ENCODE measurements at places on chromosomes 13 and 19.
A peak's percentile ranks its signal among the peaks of the same experiment; 100 is the strongest.

GRCh38 chr19:2982561-2982960, 5.2 kb downstream of the TLE6 start:
- no peak for DNase-seq

GRCh38 chr19:49896863-49897621, at the start of gene IL4I1:
Gene IL4I1, minus strand, starts transcription at chr19:49896887. Its CDS starts 727 bp downstream, at chr19:49896160.
- peak; percentile 75 for DNase-seq

DNA sequence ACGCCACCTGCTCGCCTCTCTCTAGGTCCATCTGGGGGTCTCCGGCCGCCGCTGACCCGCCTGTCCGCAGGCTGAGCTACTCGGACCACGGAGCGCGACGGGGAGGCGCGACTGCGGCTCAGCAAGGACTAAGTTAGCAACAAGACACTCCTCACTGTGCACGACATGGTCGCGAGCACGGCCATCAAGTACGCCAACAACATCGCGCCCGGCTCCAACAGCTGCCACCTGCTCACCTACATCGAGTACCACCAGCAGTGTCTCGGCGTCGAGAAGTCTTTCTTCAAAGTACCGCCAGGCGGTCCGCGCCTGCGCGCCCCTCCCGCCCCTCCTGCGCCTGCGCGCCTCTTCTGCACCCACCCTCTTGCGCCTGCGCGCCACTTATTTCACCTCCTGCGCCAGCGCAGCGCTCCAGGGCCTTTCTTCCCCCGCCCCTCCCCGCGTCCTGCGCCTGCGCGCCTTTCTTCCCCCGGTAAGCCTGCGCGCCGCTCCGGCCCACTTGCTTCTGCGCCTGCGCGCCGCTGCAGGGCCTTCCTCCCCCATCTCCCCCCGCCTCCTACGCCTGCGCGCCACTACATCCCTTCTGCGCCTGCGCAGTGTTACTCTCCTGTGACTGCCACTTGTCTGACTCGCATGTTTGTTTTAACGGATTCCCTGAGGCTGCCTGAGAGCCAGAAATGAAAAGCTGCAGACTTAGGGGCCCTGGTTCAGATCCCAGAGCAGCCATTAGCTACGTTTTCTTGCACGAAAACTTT, 64.0 kb downstream of the ACSBG2 start:
- DNase-seq: peak; percentile 99

DNA sequence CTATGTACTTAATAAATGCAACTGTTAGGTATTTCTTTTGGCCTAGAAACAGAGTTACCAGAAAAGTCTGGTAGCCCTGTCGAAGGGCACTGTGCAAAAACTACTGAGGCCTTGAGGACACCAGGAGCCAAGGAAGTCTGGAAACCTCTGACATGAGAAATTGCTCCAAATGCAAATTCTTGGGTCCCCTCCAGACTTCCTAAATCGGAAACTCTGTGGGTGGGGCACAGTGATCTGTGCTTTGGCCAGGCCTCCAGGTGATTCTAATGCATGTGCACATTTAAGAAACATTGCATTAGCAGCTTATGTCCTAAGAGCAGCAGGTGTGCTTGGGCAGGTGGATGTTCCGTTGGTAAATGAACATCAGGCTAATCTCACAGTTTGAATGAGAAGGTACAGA, 50.0 kb downstream of the STARD13 start:
- no peak for DNase-seq

DNA sequence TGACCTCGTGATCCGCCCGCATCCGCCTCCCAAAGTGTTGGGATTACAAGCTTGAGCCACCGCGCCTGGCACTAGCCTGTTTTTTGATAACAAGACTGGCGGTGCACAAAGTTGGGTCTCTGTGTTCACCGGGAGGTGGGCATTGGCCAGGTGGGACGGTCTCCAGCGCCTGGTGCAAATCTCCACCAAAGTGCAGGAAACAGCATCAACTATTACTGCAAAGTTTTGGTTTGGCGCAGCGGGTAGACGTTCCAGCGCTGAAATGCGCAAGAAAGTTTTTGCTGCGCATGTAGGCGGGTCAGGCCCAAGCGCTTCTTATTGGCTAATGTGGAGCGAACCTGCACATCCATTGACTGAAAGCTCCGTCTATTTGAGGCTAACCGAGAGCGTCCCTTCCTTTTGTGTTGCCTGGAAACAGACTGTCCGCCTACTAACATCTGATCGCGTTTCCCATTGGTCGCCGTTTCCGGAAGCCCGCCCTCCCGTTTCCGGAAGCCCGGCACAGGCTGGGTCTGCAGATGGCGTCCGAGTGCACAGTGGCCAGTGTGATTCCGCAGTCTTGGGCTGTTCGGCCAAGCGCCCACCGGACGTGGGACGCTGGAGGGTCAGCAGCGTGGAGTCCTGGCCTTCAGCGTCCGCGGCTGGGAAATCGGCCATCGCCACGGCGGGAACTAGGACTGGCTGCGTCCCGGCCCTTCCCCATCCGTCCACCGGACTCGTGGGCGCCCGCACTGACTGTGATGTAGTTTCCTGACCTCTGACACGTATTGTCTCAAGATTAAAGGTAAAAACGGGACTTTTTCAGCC, 53.3 kb upstream of the ZNF527 start:
- DNase-seq: peak; percentile 99

- DNase-seq: no peak
Observed at GRCh38 chr13:83221256-83221655, 661.0 kb downstream of the SLITRK1 start.

DNA sequence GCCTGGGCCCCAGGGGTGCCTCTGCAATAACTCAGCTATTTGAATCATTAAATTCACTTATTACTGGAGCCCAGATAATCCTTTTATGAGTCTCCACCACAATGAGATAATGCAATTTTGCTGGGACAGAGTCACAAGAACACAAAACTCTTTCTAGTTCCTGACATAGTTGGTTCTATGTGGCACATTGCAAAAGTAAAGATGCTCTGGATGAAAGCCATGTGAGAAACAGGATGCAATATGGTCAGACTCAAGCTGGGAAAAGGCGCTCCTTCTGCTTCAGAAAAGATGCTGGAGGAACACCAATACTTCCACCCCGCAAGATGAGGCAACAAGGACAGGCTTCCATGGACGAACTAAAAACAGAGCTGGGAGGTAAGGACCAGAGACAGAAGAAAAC, 5.7 kb downstream of the ANKRD27 start:
- no peak for DNase-seq

- peak; percentile 36 for DNase-seq
Observed at GRCh38 chr13:28136916-28137315, 1.4 kb upstream of the PAN3 start.

DNA sequence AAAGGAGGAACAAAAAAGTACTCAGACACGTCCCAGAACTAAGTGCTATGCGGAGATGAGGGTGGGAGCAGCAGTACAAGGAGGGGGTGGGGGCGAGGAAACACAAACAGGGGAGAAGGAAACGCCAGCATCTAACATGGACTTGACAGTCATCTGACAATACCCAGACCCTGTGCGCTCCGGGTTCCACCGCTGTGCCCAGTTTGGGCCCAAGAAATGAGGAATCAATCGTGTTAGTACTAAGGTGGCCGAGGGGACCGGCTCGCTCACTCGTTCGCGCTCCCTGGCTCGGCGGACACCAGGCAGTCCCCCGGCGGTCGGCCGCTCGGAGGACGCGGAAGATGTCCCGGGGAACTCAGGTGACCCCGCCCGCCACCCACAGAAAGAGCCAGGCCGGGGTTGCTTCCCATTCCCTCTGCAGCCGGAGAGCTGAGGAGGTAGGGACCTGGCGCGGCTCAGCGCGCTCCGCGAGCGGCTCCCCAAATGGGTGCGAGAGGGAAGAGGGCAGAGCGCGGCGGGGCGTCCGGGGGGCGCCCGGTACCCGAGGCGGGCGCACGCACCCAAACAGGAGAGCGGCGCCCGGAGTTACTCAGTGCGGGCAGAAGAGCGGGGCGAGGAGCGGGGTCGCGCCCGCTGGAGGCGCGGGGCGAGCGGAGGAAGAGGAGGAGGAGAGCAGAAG, 616 bp downstream of the TSHZ3 start:
- no peak for DNase-seq

GRCh38 chr19:38107129-38107528, 116.9 kb downstream of the DPF1 start:
- no peak for DNase-seq

DNA sequence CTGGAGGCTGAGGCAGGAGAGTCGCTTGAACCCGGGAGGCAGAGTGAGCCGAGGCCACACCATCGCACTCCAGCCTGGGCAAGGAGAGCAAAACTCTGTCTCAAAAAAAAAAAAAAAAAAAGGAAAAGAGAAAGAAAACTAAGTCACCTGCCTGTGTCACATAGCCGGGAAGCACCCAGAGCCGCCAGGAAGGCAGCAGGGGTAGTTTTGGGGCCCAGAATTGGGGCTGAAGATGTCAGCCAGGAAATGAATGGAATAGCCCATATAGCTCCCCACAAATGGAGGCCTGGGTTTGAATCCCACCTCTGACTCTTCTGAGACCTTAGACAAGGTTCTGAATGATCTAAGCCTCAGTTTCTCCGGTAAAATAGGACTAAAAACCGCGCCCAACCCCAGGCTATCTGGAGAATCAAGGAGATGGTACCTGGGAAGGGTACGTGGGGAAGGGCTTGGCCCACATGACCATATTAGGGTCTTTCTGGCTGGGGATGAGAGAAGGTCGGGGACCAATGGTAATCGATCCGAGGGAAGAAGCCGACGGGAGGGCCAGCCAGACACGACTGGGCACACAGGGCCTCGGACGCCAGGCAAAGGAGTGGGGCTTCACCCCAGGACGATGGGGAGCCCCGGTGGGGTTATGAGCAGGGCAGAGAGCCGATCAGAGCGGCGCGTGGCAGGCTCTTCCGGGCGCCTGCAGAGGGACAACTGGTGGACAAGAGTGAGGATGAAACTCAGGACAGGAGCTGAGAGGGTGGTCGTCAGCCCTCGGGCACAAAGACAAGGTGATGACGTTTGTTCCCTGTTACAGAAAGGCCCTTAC, 14.4 kb downstream of the CCDC124 start:
- DNase-seq: no peak

GRCh38 chr19:41843371-41843770, 1.1 kb downstream of the LYPD4 start:
- no peak for DNase-seq

DNA sequence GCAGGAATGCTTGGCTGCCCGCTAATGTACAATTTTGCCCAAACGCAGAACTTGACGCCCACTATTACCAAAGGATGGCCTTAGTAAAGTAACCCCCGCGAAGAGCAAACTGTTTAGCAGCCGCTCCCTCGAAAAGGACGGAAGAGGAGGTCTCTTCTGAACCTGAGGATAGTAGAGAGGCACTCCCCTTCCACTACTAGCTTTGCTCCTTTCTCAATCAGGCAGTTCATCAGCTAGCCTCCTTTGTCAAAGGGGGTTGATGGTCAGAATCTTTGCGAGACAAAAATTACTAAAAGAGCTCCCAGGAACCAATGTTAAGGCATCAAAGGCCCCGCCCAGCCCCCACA, 534 bp downstream of the CAB39L start:
- DNase-seq: no peak

DNA sequence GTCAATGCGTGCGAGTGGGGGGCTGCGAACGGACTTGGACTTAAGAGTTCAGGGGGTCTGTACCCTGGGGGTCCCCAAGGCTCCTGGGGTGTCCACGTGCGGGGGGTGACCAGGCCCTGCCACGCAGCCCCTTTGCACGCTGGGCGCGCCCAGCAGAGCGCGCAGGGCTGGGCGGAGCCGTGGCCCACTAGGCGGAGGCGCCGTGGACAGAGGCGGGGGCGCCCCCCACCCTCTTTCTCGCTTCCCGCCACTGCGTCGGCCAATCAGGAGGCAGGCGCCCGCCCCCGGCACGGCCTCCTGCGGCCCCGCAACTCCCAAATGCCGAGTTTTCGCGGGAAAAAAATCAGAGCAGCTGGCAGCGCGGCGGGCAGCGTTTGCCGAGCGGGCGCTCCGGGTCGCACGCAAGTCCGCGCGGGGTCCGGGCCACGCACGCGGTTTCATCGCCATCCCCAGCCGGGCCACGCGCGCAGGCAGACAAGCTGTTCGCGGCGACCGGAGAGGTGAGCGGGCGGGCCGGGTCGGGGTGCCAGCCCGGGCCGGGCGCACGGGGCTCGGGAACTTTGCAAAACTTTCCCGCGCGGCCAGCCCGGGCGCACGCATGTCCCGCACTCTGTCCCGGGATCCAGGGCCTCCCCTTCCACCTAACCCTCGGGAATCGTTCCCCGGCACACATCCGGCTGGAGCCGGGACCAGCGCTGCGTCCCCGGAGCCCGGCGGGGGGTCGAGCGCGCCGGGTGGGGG, at the start of gene UHRF1:
Gene UHRF1 (plus strand): TSS at position 346 of the 741 bp plus-strand sequence. CDS start 1,385 bp downstream, outside the sequence.
- DNase-seq: no peak

- DNase-seq: no peak
Observed at GRCh38 chr13:109666656-109667055, 119.7 kb downstream of the IRS2 start.

- DNase-seq: peak; percentile 36
Observed at GRCh38 chr13:92175330-92175729, 776.9 kb downstream of the GPC5 start.

- DNase-seq: no peak
Observed at GRCh38 chr19:17125062-17125727, 49.6 kb downstream of the MYO9B start.

DNA sequence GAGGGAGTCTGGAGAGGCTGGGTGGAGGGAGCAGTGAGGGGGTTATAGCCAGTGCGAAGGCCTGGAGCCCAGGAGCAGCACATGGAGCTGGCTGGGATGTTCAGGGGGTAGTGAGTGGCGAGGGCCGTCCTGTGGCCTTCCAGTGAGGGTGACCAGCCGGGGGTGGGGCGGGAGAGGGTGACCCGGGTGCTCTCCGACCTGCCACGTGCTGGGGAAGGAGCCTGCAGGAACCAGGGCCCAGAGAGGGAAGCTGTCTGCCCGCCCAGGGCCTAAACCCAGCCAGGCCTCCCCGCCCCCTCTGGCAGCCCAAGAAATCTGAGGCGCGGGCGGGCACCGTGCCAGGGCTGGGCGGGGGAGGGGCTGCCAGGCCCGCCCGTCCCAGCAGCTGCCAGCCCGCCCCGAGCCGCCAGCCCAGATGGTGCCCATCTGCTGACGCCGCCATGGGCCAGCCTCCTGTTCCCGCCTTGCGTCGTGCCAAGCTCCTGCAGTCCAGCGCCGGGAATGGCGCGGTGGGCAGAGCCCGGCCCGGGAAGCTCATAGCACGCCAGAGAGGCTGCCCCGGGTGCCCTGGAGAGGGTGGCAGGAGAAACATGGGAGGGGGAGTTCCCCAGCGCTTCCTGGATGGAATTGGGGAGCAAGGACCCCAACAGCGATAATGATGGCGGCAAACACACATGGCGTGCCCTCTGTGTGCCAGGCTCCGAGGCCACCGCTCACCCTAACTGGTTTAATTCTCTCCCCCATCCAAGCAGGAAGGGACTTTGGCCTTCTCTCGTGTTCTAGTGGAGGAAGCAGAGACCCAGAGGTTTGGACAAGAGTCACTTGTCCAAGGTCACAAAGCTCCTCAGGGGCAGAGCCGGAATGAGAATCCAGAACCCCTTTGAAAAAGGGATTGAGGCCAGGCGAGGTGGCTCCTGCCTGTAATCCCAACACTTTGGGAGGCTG, 21.5 kb downstream of the NFIC start:
- DNase-seq: no peak

DNA sequence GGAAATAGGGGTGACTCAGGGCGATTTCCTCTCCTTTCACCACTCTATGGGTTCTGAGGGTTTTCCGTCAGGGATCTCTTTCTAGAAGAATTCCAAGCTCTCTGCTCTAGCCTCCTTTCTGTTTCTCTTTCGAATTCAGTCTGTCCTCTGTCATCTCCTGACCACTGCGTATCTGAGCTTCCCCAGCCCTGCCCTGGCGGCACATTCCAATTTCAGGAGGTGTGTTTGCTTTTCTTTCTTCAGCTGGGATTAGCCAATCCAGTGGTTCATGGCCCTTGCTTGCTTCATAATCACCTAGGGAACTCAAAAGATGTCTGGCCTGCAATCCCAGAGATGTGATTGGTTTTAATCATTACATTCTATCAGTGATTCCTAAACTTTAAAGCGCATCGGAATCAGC, 9.4 kb downstream of the IFNL2 start:
- no peak for DNase-seq

All from bone marrow (tissue), 2 donors.